ENCODE measurements at places on chromosomes 13 and 19.

- no peak for DNase-seq
Observed at GRCh38 chr13:101190337-101190736, 226.0 kb downstream of the NALCN start.

DNA sequence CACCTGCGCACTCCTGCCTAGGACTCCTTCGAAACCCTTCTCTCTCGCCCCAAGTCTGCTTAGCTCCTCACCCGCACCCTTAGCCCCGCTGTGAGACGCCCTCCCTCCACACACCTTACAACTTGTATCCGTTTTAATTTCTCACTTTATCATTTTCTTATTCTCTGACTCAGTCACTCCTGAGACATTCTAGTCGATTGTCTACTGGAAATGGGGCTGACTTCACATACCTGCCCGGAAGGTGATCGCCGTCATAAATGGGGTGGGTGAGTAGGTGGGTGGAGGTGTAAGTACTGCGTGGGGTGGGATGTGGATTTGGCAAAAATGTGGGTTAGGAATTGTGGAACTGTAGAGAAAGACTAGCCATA, 714 bp downstream of the NDFIP2 start:
- DNase-seq: no peak

DNA sequence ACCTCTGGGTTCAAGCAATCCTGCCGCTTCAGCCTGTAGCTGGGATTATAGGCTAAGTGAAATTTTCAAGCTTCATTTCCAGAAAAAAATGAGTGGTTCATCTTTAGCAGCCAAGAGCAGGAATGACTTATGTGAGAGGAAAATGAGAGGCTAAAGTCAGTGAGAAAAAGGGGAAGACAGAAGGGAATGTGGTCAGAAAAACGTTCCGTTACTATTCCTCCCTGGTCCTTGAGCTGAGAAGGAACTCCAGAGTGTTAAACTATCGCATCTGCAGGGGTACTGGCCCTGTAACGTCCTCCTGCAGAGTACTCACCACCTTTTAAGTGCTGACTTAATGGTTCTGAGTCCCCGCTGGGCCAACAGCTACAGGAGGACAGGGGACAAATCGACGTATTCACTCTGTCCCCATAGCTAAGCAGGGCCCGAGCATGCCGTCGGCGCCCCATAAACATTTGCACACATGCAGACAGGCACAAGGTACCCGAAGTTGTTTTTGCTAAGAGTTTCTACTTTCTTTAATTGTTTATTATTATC, 88.1 kb downstream of the FLT1 start:
- DNase-seq: no peak

DNA sequence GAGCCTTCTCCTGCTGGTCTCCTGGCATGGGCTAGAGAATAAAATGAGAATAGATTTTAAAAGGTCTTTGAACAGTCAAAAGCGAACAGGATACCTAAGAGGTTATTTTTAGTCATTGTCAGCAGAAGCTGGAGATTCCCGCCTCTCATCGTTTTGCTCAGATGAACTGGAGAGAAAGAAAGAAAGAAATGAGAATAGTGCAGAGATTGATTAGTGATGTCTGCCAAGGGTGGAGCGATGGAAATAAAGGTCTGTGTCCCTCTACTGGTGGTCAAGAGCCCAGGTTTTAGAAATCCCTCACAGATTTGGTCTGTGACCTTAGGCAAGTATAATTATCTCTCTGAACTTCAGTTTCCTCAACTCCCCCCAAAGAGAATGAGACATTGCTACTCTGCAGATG, 5.3 kb downstream of the NCAN start:
- no peak for DNase-seq

DNA sequence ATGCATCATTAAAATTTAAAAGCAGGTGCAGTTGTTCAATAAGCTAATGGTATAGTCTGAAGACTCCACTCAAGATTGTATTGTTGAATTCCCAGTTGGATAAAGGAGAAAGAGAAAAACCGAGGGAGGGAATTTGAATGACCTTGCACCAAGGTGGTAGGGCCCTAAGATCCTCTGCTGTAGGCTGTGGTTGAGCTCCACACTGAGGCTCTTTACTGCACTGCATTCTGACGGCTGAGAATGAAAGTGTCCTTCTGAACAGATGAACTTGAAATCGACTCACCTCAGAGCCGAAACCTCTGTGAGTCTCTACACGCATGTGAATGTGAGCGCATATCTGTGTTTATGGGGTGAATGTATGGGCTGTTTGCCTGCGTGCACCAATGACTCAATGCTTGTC, 388.9 kb upstream of the DACH1 start:
- DNase-seq: peak; percentile 15
